NCI-H460 (cell line): ENCODE measurements at places on chromosomes 7 and 10.

DNA sequence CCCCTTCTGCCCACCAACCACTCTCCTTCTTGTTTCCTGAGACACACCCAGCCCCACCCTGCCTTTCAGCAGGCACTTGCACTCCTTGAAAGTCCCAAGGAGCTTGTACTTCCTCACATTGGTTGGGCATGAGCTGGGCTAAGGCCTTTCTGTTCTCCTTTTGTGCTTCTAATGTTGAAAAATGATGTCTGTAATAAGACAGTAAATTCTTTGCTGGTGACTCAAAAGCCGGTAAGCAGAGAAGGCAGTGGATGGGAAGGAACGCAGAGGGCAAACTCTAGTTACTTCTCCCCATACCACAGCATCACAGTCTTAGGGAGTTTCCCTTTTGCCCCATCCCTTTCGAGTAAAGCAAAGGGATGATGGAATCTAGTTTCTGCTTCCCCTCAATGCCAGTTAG lies 185.6 kb downstream of the PLXNA4 start:
- no peak for DNase-seq

DNA sequence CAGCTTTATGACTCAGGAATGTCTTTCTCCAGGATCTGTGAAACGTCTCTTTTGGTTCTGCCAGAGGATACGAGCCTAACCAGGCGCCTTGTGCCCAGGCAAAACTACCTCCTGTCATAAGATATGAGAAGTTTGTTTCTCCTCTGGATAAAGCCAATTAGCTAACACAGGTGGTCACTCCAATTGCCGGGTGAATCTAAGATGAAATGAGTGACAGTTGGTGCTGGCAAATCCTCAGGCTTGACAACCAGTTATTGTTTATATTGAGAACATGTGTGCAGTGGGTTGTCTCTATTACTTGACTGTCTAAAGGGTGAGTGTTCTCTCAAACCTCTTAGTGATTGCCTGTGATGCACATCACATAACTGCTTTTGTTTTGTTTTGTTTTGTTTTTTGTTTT lies 449.1 kb downstream of the XPNPEP1 start:
- DNase-seq = no peak

GRCh38 chr10:78944723-78945312 lies 123.9 kb upstream of the ZMIZ1 start:
- no peak for DNase-seq

- DNase-seq = no peak
Observed at GRCh38 chr7:142884286-142884640, 1.3 kb downstream of the TRPV6 start.

DNA sequence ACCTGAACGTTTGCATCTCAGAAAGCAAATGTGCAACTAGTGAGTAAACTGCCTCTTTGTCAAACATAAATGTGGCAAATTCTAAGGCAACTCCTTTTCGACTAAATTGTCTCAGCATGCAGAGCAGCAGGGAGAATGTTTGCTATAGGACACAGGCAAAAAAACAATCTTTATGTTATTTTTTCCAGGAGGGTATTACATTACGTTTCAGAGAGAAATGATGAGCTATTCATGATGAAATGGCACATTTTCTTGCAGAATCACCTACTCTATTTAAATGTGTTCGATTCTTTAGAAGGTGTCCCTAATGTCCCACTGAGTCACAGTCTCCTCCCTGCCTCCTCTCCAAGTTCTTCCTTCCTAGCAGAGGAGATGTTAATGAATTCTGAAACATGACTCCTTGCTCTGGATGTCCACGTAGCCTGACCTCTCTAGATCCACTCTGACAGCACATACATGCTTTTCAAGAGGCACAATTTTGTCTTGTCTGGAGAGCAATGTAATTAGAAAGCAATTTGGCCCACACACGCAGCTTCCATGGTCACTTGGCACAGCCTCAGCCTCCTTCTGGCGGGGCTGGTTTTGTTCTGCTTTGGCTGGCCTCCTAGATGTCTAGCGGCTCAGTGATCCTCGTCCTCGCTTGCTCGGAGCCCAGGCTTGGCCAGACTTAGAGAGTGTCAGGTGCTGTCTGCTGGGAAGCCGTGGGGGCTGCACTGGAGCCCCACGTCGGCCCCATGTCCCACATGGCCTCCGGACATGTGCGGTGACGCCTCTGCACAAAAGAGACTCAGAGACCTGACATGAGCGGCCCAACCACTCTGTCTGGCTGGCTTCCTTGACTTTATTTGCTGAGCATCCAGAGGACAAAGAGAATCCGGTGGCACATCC lies 125.7 kb upstream of the ZNF438 start:
- no peak for DNase-seq

DNA sequence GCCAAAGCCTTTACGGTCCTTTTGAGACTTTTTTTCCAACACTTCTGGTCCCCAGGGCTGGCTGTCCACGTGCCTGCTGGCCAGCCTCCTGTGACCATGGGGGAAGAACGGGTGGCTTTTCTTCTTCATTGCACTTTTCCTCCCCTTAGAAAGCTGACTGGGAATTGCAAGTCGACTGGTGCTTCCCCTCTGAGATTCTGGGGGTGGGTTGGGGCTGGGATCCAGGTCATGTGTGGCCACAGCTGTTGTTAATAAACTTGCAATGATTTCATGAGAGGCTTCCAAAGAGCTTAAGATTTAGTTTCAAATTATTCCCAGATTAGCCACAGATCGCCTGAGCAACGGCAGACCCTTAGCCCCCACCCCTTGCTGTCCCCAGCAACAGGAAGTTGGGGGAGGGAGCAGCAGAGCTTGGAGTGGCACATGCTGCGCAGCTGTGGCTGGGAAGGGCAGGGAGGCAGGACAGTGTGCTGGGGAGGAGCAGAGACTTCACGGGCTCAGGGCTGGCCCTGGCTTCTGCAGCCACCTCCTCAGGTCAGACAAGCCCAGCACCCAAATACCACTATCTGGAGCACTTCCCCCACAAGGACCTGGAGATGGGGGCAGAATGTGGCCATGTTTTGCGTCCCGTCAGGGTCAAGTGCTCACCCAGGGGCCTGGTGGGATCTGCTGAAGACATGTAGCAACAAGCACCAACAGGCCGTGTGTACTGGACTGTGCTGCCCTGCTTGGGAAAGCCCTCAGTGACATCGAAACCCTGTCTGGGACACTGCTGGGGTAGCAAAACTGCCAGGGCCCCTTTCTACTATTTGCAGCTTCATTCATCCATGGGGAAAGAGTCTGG lies 147.1 kb downstream of the RNF216 start:
- no peak for DNase-seq
